ENCODE measurements at places on chromosomes 13 and 19. TPM values are rescaled to one million over a fixed set of nuclear protein-coding genes. Genes with fewer than 3 reads are reported as not detected.

The PSG11 gene
- polyA plus RNA-seq: not detected

The SLITRK6 gene
- 0.13 TPM for polyA plus RNA-seq

The OVOL3 gene
- not detected for polyA plus RNA-seq

DNA sequence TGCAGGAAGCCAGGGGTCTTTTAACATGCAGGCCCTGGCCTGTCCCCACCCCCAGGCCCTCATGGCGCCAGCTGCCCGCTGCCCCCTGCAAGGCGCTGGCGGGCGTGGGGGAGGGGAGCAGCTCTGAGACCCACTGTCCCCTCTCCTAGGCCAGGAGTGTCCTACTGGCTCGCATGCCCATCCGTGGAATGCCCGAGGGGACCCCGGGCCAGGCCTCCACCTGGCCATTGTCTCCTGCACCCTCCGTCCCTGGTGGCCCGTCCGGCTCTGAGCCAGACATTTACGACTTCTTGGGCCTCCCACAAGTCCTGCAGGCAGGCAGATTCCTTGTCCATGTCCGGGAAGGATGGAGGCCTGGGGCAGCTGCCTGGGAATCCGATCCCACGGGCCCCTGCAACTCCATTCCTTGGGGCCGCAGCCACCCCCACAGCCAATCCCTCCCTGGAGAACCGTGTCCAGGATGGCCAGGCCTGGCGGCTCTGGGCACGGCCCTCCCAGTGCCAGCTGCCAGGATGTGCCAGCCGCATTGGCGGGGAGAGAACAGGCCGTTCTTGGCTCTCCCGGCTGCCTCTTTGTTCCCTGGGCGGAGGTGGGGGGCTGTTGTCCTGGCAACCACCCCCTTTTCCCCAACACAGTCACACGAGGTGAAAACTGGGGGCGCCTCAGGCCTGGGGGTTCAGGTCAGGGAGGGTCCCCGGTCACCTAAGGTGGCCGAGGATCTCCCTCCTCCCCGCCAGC, 10.5 kb upstream of the PLIN3 start:
- no peaks in the 10 kb centered on the region for H3K27me3 ChIP-seq
- no peak overlapping the region for H3K27ac ChIP-seq
- no peaks in the 10 kb centered on the region for H3K36me3 ChIP-seq
- no peak for DNase-seq

GRCh38 chr19:57905258-57905657, 11.1 kb downstream of the ZNF417 start:
- no peak overlapping the region for H3K27ac ChIP-seq
- DNase-seq: no peak
- no peaks in the 10 kb centered on the region for H3K27me3 ChIP-seq
- H3K4me1 ChIP-seq: no peaks in the 10 kb centered on the region

GRCh38 chr19:2084993-2085720, 11.0 kb downstream of the MOB3A start:
- peak overlapping the region; percentile 31 for H3K27ac ChIP-seq
- H3K4me3 ChIP-seq: no peak overlapping the region
- peak; percentile 63 for DNase-seq
- H3K4me1 ChIP-seq: peaks cover 37% of the 10 kb centered on the region
- H3K27me3 ChIP-seq: no peaks in the 10 kb centered on the region
- H3K36me3 ChIP-seq: no peaks in the 10 kb centered on the region

DNA sequence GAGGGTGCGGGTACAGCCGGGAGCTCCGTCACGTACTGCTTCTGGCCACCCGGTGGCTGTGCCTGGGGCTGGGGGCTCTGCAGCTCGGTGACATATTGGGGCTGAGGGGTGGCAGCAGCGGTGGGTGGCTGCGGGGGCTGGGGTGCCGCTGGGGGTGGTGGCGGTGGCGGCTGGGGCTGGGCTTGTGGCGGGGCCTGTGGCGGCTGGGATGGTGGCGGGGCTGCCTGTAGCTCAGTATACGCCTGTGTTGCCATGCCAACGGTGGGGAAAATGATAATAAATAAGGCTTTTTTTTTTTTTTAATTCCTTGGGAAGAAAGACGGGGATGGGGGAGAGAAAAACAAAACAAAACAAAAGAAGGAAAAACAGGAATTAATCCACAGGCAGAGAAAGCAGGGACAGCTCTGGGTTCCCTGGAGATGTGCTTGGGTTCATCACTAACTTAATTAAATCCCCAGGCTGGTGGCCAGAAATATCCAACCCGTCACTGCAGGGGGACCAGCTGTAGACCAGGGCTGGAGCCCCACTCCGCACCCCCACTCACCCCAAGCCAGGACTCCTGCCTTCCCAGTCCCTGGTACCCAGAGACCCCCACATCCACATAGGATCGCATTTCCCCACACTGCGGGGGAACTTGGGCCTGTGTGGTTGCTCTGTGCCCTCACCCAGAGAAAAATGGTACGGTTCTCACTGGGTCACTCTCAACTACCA, 12.4 kb downstream of the RFX1 start:
- H3K4me3 ChIP-seq: no peak overlapping the region
- no peaks in the 10 kb centered on the region for H3K27me3 ChIP-seq
- H3K36me3 ChIP-seq: no peaks in the 10 kb centered on the region
- DNase-seq: no peak
- H3K4me1 ChIP-seq: no peaks in the 10 kb centered on the region
- no peak overlapping the region for H3K27ac ChIP-seq

DNA sequence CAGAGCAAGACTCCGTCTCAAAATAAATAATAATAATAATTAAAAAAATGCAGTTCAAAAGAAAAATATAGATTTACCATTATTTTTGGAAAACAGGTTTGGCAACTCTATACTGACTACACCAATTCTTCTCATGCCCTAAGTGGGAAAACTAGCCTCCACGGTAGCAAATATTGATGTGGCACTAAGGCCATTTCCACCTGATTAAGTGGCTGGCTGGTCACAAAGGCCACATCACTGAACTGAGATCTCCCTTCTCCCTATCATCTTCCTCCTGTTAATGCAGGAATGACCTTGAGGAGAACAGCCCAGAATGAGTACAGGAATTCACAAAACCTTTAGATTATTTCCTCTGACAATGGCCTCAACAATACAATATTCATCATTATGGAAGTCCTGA, 18.6 kb downstream of the ZNF814 start:
- no peak overlapping the region for H3K4me3 ChIP-seq
- DNase-seq: no peak

GRCh38 chr13:49441846-49442245, 2.0 kb downstream of the CAB39L start:
- H3K4me1 ChIP-seq: peaks cover 25% of the 10 kb centered on the region
- no peak for DNase-seq
- no peak overlapping the region for H3K4me3 ChIP-seq
- no peak overlapping the region for H3K27ac ChIP-seq
- H3K36me3 ChIP-seq: no peaks in the 10 kb centered on the region

- no peaks in the 10 kb centered on the region for H3K36me3 ChIP-seq
- peak; percentile 61 for DNase-seq
- H3K27ac ChIP-seq: no peak overlapping the region
- no peaks in the 10 kb centered on the region for H3K27me3 ChIP-seq
- peaks cover 54% of the 10 kb centered on the region for H3K4me1 ChIP-seq
Measured at GRCh38 chr19:5035793-5036697, 67.1 kb downstream of the KDM4B start.

DNA sequence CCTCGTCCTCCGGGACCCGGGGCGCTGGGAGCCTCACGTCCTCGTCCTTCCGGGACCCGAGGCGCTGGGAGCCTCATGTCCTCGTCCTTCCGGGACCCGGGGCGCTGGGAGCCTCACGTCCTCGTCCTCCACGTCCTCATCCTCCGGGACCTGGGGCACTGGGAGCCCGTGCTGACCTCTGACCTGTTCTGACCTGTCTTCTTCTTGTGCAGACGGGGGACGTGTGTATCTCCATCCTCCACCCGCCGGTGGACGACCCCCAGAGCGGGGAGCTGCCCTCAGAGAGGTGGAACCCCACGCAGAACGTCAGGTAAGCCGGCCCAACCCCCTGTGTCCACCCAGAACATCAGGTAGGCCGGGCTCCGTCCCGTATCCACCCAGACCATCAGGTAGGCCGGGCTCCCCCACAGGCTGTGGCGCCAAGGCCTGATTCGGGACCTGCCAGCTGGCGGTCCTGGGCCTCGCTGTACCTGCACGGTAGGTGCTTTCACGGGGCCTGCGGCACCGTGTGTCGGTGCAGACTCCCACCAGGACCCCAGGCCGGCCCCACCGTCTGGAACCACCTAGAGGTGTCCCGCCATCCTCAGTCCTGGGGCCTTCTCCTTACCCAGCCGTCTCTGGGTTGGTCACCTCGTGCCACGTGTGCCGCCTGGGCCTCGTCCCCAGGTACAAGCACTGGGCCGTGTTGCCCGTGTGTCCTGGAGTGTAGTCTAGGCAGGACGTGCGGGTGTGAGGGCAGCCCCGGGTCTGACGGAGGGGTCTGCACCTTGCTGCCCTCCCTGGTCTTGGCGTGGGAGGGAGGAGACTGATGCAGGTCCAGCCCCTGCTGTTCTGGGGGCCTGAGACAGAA, 4.7 kb downstream of the CDC34 start:
- no peaks in the 10 kb centered on the region for H3K27me3 ChIP-seq
- peaks cover 47% of the 10 kb centered on the region for H3K36me3 ChIP-seq
- H3K4me3 ChIP-seq: no peak overlapping the region
- H3K27ac ChIP-seq: no peak overlapping the region

GRCh38 chr19:13835791-13836723, 40.8 kb downstream of the ZSWIM4 start:
- no peaks in the 10 kb centered on the region for H3K36me3 ChIP-seq
- peak; percentile 66 for DNase-seq
- H3K27ac ChIP-seq: peak overlapping the region; percentile 85
- H3K27me3 ChIP-seq: no peaks in the 10 kb centered on the region
- peaks cover 23% of the 10 kb centered on the region for H3K4me1 ChIP-seq
